ENCODE measurements at places on chromosomes 5 and 9.

GRCh38 chr9:77987880-77988525, 43.6 kb downstream of the GNAQ start:
- DNase-seq = no peak

GRCh38 chr9:121196389-121196788, 5.3 kb downstream of the RAB14 start:
- no peak for DNase-seq

DNA sequence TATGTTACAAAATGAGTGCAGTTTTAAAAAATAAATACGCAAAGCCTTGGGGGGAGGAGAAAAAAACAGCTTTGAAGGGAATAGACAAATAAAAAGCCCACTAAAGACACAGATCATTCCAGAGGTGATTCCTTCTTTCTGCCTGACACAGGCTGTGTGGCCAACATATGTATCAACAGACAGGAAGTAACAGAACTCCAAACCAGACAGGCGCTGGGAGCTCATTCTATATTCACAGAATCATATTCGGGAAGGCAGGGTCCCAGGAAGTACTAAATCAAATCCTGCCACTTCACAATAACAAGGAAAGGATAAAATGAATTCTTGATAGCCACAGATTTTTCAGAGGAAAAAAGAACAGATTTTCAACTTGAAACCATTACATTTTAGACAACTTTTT, 62.1 kb downstream of the SEMA5A start:
- DNase-seq = no peak

DNA sequence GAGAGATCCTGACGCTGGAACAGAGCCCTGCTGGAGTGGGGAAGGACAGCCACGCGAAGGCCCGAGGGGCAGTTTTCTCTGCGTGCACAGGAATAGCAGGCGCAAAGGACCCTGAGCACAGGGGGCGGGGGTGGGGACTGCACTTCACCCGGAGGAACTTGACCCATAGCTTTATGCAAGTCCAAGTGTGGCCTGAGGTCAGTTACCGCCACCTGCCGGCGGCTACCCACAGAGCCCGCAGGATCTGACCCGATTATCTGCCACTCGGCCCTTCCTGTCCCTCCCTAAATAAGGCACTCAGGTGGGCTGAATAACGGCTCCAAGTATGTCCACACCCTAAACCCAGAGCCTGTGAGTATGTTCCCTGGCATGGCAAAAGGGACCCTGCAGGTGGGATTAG, 65.4 kb upstream of the FCN1 start:
- DNase-seq = no peak

GRCh38 chr5:37448941-37449340, 69.8 kb downstream of the WDR70 start:
- no peak for DNase-seq

GRCh38 chr5:170183816-170184687, 48.7 kb upstream of the C5orf58 start:
- no peak for DNase-seq

GRCh38 chr5:176734756-176735342, 75.5 kb upstream of the UNC5A start:
- no peak for DNase-seq

GRCh38 chr5:173450188-173450587, 122.0 kb upstream of the STC2 start:
- DNase-seq = no peak

DNA sequence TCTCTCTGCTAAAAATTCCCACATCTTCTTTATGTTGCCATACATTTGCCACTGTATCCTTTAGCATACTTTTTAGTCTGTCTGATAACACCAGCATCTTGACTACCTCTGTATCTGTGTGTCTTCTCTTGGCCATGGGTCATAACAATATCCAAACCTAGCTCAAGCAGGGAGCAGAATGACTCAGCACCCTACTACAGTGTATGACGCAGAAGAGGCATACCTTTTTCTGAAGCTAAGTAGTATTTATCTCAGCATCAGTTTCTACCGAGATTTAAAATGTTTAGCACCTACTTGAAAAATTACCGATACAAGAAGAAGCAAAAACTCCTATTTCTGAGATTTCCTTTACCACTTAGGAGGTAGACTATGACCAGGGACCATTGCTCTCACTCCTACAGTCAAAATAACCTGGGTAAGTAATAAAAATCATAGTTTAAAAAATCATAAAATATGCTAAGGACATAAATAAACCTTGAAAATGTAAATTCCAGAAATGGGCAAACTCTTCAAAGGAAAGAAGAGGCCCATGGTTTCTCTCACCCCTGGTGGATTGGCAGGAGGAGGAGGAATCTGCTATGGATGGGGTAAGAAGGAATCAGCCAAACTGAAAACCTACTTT, 286.5 kb downstream of the MAST4 start:
- no peak for DNase-seq

DNA sequence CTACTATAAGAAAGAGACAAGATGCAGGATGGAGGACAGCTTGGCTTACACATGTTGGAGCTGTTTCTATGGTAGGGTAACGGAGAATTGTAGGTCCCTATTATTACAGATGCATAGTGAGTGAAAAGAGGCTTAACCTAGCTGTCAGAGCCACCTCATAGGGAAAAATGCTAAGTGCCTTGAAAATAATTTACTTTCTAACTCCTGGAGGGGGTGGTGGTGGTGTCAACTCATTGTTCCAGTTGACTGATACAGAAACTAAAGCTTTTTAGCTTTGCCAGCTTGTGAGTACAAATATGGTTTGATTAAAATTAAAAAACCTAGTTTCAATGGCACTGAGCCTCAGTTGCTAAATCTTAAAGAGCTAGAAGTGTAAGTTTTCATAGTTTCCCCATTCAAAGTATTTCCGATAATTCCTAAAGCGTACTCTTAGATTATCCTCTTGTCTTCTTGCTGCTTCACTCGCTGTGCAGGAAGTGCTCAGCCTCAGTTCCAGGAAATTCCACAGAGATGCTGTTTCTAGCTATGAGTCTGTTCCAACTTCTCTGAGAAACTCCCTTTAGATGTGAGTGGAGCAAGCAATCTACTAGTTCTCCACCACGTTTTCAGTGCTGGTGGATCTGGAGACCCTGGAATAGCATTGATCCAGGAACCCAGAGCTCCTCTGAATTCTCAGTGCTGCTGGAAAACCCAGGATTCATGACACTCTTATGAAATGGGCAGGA, 265.2 kb downstream of the DMAC1 start:
- no peak for DNase-seq

DNA sequence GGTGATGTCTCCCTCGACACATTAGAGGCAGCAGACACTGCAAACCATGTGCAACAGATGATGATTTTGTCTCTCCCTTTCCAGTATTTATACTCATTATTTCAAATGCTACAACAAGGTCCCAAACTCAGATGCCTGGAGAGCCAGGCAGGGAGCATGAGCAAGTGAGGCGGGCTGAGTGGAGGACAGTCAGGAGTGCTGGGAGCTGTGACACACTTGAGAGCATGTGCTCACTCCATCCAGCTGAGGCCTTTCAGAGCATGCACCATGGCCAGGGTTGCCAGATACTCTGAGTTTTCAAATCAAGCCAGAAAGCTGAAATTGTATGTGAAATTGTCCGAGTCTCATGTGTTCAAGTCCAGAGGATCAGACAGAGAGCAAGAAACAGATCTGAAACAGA, 55.8 kb upstream of the SLC2A8 start:
- no peak for DNase-seq

- peak; percentile 4 for DNase-seq
These were observed 36.3 kb downstream of the VCP start for GRCh38 chr9:35035851-35036701.
